ENCODE measurements at places on chromosomes 2 and 18.

GRCh38 chr2:207180741-207181140 is 15.0 kb upstream of the KLF7 start:
- DNase-seq, result no peak

GRCh38 chr2:232974396-232974795 is 38.7 kb downstream of the NGEF start:
- no peak for DNase-seq

GRCh38 chr2:16525265-16525887 is 140.3 kb downstream of the CYRIA start:
- no peak for DNase-seq

- no peak for DNase-seq
Observed at GRCh38 chr2:235900631-235901030, 267.6 kb downstream of the GBX2 start.

- DNase-seq, result no peak
Observed at GRCh38 chr2:187642498-187642897, 88.3 kb upstream of the TFPI start.

DNA sequence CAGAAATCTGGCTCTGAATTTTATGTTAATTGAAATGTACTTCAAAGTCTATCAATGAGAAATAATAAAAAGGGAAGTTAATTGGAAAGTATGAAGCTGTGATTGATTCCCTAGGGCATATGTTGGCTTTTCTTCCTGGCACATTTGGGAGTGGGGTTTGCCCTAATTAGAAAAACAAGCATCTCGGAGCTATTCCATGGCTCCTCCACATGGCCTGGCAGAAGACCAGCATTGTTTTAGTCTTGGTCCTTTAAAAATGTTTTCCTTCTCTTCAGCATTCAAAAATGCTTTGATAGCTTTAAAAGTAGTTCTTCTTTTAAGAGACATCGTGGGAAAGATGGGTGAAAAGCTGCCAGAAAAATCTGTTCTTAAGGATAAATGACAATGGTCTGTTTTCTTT is 445.5 kb upstream of the PKDCC start:
- no peak for DNase-seq

- peak; percentile 93 for DNase-seq
Observed at GRCh38 chr2:95296011-95296410, 1.1 kb upstream of the KCNIP3 start.

GRCh38 chr2:189109921-189110397 is 69.6 kb downstream of the COL5A2 start:
- no peak for DNase-seq

GRCh38 chr2:239594019-239594771 is 193.4 kb upstream of the HDAC4 start:
- DNase-seq, result no peak
